ENCODE measurements at places on chromosomes 3 and 15.

DNA sequence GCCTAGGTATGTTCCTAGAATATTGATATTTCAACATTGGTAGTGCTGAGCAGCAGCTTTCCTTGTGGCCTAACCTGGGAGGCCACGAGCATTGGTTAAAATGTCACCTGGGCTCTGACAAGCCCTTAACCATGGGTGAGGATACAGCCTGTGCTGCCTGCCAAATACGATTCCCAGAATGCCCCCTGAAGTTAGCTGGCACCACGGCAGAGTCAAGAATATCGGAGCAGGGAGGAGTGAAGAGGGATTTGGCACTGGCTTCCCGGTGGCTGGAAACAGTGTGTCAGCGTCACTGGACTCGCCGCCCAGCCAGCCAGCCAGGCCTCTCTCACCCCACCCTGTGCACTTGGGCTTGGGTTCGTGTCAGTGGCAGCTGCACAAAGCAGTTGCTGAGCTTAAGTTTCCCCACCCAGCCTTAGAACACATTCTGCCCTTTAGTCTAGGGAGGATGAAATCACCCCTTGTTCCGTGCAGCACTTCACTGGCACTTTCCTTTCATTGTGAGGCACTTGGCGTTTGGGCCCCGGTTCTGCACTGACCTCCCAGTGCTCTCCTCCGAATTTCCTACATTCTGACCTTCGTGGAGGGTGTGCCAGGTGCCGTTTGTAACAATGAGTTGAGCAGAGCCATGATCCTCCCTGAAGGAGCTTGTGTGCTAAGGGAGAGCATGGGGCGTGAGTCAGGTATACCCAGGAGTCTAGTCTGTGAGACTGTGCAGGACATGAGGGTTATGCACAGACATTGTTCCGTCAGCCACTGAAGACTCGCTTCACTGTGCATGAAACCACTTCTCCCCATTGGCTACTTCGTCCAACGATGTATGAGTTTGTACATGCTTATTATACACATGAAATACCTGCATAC is 152.8 kb upstream of the BHLHE40 start:
- no peak for DNase-seq

- no peak for DNase-seq
Measured at GRCh38 chr3:127473244-127474024, 117.1 kb downstream of the TPRA1 start.

- no peak for DNase-seq
Measured at GRCh38 chr3:134985864-134986715, 191.0 kb downstream of the EPHB1 start.

DNA sequence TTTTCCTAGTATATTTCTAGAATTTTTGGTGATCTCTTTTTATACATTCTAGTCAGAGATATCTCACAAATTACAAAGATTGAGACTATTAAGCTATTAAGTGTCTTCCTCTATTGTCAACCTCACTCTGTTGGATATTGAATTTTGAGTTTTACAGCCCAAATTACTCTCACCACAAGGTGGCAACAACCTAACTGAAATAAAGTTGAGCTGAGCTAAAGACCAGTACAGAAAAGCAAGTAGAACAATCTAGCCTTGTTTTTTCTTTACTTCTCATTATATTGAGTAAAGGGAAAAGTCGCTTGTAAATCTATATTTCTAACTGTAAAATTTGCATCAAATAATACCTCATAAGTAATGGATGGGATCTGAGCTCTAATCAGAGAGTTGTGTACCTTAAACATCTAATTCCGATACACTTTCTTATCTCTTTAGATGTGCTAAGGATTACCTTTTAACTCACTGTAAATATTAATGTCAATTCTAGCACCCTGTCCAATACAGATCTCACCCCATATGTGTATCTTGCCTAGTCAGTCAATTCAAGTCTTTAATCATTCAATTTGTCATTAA is 13.6 kb upstream of the COMMD2 start:
- no peak for DNase-seq

GRCh38 chr3:151327571-151328198 is 1.7 kb downstream of the P2RY13 start:
- DNase-seq: no peak

- peak; percentile 2 for DNase-seq
Measured at GRCh38 chr15:66578286-66578875, 12.6 kb upstream of the LCTL start.

Measured in CD4-positive, alpha-beta T cell treated with Interleukin-21 for 1 hour (primary cell).